Heart right ventricle (tissue), 16 donors: ENCODE measurements at places on chromosomes 13 and 19. TPM values are rescaled to one million over a fixed set of nuclear protein-coding genes. Genes with fewer than 3 reads are reported as not detected.

- DNase-seq, result peak; percentile 32
These were observed 2.9 kb upstream of the TLE6 start for GRCh38 chr19:2974342-2975041.

GRCh38 chr19:18093439-18094161 lies 4.0 kb upstream of the MAST3 start:
- DNase-seq, result no peak

DNA sequence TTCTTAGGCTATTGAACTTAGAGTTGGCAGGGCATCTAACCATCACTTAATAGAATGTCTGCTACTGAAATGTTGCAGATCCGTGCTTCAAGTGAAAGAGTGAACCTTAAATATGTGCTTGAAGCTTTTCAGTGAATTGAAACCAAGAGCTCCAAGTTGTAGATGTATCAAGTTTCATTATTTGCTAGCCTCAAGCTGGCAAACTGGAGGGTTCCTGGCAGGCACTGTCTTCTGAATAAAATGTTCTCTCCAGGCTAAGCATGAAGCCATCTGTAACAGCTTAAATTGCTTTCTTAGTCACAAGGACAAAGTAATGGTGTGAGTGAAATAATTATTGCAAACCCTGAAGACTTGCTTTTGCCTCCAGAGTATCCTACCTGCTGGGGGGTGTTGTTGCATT lies 415.0 kb upstream of the SPRY2 start:
- no peak for DNase-seq

DNA sequence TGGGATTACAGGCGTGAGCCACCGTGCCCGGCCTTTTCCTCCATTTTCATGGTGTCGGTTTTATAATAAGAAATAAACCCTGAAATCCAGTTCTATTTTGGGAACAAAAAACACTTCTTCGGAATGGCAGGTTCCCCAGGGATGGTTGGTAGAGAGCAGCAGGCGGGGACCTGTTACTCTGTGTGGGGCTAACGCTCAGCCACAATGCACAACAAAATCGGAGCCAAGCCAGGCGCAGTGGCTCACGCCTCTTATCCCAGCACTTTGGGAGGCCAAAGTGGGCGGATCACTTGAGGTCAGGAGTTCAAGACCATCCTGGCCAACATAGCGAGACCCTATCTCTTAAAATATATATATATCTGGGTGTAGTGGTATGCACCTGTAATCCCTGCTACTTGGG lies 5.7 kb downstream of the TBXA2R start:
- no peak for DNase-seq

DNA sequence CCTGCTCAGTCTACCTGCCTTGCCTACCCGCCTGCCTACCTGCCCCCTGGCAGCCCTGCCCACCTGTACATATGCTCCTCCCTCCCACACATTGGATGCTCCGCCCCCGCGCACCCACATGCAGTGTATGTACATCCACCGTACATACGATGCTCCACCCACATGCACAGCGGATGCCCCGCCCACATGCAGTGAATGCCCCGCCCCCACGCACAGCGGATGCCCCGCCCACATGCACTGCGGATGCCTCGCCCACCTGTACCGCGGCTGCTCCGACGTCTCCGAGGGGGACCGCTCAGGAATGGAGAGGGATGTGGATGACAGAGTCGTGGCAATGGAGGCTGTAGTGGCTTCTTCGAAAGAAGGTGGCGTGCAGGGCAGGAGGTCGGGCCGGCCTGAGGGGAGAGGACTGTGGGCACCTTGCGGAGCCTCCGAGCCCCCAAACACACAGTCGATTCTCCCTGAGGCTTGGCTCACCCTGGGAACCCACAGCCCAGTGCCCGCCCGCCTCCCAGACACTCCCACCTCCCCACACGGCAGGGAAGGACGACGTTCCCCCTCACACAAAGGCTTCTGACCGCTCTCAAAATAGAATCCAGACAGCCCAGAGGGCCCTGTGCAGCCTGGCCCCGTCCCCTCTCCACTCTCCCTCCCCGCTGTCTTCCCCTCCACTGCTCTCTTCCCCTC lies 16.5 kb upstream of the CACTIN start:
- no peak for DNase-seq

- peak; percentile 69 for DNase-seq
These were observed 8.7 kb downstream of the HOMER3 start for GRCh38 chr19:18932216-18932841.

Gene NALCN
- total RNA-seq, result 9.3 TPM

GRCh38 chr19:17281391-17282304 lies at the start of gene ANKLE1:
ANKLE1 (plus strand) TSS chr19:17281901; CDS start chr19:17281921, 20 bp downstream.
- DNase-seq, result peak; percentile 29

Gene HNRNPM
- total RNA-seq, result 127 TPM
